ENCODE measurements at places on chromosomes 2 and 18.

DNA sequence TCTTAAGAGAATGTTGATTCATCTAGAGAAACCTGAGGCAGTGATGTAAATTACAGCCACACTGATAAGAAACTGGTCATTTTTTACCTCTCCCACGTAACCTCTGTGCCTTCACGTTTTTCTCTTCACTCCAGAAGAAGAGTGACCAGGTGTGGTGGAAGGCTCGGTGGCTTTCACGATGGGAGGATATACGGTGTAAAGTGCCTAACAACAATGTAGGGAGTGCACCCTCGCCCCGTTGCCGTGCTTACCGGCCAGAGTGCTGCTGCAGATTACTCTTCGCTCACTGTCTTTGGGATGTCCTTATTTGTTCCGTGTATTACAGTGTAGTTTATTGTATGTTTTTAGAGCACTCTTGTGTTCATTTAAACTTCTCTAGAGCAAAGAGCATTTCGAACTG is 46.5 kb downstream of the NCK2 start:
- DNase-seq: peak; percentile 41

- DNase-seq: no peak
Measured at GRCh38 chr2:42137125-42137841, 31.9 kb upstream of the EML4 start.

DNA sequence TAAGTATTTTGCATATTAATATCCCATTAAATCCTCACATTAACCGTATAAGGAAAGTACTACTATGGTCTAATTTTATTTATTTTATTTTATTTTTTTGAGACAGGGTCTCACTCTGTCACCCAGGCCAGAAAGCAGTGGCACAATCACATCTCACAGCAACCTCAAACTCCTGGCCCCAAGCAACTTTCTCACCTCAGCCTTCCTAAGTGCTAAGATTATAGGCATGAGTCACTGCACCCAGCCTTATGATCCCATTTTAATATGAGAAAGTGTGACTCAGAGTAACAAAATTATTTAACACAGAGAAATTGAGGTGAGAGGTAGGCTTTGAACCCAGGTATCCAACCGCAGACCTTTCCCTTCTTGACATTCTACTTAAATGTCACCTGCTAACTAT is 330.0 kb upstream of the POU3F3 start:
- no peak for DNase-seq

DNA sequence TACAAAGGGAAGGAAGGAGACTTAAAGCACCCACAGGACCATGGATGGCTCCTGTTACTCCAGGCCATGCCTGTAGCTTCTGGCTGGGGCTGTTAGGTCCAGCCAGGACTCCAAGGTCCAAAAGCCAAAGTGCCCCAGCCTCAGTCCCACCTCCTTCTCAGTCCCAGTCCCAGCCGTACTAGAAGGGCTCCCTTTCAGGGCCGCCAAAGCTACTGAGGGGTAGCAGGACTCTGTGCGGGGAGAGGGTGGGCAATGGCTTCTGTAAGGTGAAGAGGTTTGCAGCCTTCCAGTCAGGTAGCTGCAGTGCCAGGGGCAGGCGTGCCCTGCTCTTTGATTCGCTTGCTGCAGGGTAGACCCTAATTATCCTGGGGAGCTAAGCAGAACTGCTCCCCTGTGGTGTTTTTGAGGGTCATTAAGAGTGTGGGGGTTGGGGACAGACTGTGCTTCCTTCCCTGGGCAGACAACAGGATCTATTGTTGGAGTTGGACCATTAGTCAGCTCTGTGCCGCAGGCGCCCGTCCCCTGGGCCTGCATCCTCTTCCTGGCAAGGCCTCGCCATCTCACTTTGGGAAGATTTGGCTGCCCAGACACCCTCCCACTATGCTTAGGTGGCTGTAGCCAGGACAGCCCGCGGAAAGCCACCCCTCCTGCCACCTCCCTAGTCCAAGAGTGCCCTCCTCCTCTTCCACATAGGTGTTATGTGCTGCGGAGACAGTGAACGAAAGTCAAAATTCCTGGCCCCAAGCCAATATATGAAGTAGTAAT is 118.8 kb downstream of the ZBTB7C start:
- no peak for DNase-seq

- peak; percentile 64 for DNase-seq
Measured at GRCh38 chr2:55718165-55719008, 24.7 kb upstream of the PNPT1 start.

DNA sequence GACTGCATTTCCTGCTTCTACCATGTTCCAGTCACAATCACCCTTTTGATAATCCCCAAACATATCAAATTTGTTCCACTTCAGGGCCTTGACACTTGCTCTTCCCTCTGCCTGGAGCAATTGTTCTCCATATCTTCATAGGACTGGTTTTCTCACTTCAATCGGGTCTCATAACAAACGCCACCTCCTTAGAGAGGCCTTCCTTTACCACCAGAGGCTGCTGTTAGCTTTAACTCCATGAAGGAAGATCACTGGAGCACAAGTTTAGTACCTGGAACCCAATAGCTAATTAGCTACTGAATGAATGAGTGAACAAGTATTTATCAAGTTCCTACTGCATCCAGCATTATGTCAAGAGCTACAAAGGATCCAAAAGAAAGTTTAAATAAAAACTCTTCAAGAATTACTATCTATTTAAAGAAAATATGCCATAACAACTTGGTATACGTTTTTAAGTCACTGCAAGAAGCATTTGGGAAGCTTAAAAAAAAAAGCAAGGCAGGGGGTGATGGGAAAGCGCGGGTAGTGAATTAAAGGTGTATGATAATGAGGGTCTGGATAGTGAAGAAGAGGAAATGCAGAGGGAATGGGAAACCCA is 58.8 kb downstream of the BAZ2B start:
- DNase-seq: no peak

DNA sequence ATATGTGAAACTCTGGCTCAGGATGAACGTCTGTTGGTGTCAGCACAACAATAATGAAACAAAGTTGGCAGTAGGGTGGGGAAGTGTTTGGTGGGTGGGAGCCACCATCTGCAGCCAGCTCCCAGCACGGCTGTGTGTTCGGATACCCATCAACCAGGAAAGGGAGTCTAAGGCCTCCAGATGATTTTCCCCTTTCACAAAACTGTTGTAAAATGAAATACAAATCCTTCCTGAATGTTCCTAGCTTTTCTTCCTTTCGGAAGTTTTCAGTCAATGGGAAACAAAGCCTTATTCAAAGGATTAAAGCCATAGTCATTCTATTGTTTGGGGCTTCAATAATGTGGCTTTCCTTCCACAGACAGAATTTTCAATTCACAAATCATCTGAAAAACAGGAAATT is 14.5 kb upstream of the DARS1 start:
- DNase-seq: no peak

GRCh38 chr2:135050684-135051083 is 1.4 kb upstream of the RAB3GAP1 start:
- no peak for DNase-seq

DNA sequence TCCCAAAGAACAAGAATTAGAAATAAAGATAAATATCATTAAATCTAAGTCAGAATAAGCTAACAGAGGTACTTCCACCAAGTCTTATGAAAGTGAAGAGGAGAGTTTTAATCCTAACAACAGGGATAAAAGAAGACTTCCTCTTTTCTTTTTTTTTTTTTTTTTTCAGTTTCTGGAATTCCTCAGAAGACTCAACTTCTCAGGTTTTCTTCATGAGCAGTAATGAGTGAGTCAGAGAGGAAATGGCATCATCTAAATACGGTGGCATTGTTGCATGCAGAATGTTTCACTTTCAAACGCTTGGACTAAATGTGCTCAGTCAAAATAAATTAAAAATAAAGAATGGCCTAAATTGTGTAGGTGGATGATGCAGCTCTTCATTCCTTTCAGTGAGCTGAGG is 45.6 kb upstream of the ARHGAP15 start:
- peak; percentile 60 for DNase-seq

DNA sequence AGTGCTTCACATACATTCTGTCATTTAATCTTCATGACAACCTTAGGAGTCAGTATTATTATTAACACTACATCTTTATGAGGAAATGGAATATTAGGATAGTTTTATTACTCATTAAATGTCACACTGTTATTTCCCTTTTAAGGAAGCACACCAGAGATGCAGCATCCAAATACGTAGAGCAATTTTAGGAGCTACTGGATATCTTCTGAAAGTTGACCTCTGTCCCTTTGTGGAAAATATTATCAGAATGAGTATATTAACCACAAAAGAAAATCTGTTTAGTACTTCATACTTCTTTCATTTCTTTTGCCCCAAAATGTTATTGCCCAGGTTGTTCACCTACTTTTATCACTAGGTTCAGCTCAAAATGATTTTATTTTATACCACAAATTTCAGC is 72.9 kb upstream of the APCDD1 start:
- DNase-seq: no peak

- no peak for DNase-seq
Measured at GRCh38 chr2:2919574-2920365, 457.8 kb downstream of the EIPR1 start.
